ENCODE measurements at places on chromosomes 7 and 10.

DNA sequence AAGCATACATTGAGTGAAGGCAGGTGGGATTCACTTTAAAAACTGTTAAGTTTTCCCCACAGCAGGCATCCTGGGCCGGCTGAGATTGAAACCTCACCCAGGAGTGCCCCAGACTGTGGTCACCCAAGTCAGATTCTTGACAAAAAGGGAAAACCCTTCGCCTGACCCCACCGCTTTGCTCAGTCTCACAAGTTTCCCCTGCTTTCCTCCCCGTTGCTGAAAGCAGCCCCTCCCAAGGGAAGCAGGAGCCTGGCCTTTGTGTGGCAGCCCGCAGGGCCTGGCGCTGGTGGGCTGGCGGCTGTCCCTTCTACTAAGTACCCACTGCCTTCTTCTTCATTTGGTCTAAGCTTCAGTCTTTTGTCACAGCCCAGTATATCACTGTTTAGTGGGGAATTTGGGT is 16.0 kb downstream of the RNF32 start:
- no peak for DNase-seq

GRCh38 chr7:146660839-146661238 is 544.2 kb downstream of the CNTNAP2 start:
- no peak for DNase-seq

DNA sequence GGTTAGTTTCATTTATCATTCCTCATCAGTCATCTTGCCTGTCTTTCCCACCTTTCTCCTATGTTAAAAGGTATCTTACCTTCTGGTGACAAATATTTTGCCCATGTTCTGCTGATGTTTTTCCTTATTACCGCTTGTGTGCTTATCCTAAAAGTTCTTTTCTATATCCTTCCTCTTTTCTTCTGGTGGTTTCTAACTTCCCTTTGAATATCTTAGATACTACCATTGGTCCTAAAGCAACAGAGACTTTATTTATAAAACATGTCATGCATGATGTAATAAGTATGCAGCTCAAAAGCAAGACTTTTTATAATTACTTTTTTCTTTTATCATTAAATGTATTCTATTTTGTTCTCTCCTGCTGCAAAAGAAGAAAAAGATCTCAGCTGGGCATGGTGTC is 24.8 kb downstream of the TBC1D12 start:
- DNase-seq, result no peak

- DNase-seq, result no peak
These were observed 34.9 kb downstream of the BAIAP2L1 start for GRCh38 chr7:98365863-98366561.

- DNase-seq, result peak; percentile 14
These were observed 123.4 kb downstream of the SPAG6 start for GRCh38 chr10:22468570-22469320.

DNA sequence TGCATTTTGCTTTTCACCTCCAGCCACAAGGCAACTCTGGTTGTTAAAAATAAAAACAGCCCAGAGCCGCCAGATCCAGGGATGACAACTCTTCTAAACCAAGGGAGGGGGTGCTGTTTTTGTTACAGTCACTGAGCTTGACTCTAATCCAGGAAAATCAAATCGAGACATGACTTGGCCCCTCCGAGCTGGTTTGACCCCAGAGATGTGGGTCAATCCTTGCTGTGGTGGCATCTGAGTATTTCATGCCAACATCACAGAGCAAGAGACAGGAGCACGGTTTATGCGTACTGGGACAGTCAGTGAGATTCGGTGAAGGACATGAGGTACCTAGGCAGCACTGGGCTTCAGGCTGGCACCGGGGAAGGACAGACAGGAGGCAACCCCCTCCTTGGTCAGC is 88.8 kb upstream of the ZMIZ1 start:
- DNase-seq, result no peak

DNA sequence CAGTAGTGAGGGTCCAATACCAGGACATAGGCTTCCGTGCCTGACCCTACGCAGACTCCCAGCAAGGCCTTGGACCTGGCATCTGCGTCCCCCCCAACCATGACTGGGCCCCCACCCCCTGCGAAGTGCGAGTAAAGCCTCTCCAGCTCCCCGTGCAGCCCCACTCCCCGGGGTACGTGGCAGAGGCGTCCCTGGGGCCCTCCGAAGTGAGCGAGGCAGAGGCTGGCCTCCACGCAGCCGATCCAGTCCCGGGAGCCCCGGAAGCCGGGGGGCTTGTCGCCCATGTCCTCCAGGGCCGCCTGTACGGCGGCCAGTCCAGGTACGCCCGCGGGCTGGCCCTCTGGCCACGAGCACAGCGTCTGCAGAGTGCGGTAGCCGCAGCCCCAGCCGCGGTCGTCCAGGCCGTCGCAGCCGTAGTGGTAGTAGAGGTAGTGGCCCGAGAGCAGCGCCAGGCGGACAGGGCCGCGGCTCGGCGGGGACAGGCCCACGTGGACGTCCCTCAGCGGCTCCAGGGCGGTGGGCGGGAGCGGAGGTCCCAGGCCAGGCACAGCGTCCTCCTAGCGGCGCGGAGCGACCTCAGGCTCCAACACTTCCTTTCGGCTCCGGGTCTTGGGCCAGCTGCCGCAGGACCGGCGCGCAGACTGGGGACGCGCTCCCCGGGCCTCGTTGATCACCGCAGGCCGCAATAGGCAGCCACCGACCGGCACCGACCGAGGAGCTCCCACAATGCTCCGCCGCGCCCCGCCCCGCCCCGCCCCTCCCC is at the start of gene UFSP1:
Gene UFSP1, minus strand, starts transcription at position 728 of the 763 bp plus-strand sequence. Its CDS starts 444 bp downstream, at position 284.
- no peak for DNase-seq

DNA sequence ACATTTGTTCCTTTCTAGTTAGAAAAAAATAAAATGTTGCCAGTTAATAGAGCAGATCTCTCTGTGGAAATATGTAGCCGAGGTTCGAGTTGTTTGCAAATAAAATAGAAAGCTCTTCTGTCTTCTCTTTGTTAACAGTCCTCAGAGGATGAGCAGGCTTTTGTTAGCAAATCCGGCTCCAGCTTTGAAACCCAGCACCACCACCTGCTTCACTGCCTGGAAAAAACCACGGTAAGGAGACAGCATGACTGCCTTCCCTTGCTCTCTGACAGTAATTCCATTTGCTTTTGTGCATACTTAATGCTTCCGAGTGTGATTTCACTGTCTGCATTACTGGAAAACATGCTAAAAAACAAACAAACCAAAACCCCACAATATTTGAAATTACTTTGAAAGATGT is 115.6 kb downstream of the TSPAN12 start:
- DNase-seq, result no peak

GRCh38 chr10:69446650-69447151 is 4.6 kb upstream of the TSPAN15 start:
- DNase-seq, result no peak

GRCh38 chr7:100215895-100216294 is 3.9 kb upstream of the PVRIG start:
- no peak for DNase-seq

DNA sequence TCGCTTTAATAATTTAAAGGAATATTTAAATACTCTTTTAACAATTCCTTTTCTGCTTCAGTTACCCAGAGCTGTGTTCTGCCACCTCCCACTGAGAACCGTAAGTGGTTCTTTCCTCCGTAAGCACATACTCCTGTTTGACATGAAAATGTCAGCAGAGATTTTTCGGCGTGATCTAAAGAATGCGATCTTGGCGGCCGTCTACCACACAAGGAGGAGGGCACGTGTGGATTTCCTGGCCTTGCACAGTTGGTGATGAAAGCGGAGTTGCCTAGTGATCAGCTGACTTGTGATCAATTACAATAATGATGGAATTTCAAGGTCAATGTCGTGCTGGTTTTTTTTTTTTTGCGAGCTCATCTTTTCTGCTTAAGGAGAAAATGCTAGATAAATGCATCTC is 35.6 kb upstream of the INSIG1 start:
- no peak for DNase-seq

- DNase-seq, result no peak
These were observed 11.1 kb downstream of the LRRC4 start for GRCh38 chr7:128020159-128020558.

DNA sequence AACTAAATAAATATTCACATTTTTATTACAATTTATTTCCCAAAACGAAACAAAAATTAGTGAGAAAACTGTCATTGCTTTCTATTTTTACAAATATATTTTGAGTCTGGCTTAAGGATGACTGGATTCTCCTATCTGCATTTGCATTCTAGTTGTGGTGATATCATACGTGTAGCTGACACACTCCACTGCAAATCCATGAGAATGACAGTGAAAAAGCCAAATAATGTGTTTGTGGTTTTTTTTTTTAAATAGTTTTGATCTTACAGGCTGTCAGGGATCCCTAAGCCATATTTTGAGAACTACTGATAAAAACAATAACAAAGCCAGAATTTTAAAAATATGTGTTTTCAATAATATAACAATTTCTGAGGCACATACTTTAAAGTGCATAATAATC is 5.8 kb upstream of the STAMBPL1 start:
- no peak for DNase-seq

GRCh38 chr10:10128387-10128786 is 889.3 kb upstream of the CELF2 start:
- DNase-seq, result no peak

- DNase-seq, result peak; percentile 31
These were observed at the start of gene DLX6 for GRCh38 chr7:97005183-97006054. Gene DLX6, plus strand, starts transcription at chr7:97005553. Its CDS starts 425 bp downstream, at chr7:97005978.

GRCh38 chr7:437329-438251 is 82.1 kb downstream of the PDGFA start:
- DNase-seq, result no peak

GRCh38 chr7:123003539-123004126 is 8.1 kb upstream of the TAS2R16 start:
- DNase-seq, result no peak

DNA sequence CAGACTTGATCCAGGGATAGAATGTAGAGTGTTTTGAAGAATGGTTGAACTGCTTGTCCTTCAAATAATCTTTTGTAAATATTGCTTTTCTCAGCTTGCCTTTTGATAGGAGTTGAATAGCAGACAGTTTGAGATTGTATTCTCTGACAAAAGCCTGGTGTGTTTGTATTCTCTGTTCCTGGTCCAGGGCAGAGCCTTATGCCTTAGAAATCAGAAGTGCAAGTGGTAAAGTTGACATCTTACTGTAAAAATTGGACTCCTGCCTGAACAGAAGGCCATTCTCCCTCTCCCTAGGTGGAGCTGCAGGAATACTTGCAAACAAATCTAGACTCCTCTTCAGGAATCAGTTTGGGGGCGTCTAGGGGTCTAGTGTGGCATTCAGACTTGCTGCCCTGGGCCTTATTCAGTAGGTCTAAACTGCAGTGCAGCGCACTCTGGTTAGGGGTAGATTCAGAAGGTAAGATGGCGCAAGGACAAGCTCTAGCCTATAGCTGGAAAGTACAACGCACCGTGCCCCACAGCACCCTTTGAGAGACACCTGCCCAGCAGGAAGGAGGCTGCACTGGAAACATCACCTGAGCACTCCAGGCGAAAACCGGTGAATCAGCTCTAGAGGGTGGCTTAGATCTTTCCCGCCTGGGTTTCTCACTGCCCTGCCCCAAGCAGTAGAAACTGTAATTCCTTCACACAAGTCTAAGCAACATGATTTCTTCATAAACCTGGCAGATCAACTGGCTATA is 608.5 kb upstream of the GALNT17 start:
- no peak for DNase-seq

GRCh38 chr10:4918236-4918635 is 45.0 kb upstream of the AKR1C1 start:
- no peak for DNase-seq

DNA sequence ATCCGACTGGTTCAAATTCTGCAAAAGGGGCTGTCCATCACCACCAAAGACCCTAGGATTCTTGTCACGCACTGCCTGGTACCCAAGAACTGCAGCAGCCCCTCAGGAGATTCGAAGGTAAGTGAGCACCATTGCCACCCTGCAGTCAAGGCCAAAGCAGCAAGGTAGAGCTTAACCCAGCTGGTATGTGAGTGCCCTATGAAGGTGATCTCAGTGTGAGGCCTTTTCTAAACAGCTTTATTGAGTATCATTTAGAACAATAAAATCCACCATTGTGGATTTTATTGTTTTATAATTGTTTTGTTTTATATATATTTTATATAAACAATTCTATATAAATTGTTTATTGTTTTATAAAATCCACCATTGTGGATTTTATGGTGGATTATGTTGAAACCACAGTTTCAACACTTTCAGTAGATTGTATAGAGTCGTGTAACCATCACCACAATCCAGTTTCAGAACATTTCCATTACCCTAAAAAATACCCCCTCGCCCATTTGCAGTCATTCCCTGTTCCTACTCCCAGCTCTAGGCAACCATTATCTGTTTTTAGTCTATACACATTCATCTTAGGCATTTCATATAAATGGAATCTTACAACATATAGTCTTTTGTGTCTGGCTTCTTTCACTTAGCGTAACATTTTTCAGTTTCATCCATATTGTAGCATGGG is 20.1 kb upstream of the CALU start:
- no peak for DNase-seq
